ENCODE measurements at places on chromosomes 4 and X.

DNA sequence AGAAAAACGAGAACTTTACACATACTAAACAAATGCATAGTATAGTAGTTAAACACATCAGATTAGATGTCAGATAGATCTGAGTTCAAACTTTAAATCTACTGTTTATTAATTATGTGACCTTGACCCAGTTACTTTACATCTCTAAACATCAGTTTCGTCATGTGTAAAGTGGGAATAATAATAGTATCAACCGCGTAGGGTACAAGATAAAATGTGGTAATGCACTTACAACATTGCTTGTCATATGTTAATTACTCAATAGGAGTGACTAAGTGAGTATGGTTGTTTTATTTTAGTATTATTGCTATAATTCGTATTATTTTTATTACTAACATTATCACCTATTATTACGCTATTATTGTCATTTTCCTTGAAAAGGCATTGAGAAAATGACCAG is 144.2 kb downstream of the KLHL4 start:
- no peak for DNase-seq

DNA sequence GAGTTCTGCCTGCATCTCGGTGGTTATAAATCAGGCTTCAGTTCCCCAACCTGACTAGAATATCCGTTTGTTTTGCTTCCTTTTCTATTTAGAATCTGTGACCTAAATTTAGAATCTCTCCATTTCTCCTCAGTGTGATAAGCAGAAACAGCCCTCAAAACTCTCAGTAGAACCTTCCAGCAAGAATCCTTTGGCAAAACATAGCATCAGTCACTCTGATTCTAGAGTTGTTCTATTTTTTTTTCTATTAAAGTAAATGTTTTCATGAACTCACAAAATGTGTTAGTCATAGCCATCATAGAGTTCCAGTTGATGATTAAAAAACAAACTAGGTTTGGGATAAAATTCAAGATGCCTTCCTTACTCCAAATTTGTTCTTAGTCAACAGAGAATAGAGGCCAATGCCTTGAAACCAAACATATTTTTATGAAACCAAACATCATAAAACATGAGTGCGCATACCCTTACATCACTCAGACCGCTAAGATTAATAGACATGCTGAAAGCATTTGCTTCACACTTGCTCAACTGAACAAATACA is 13.2 kb upstream of the C1QTNF7 start:
- peak; percentile 33 for DNase-seq

DNA sequence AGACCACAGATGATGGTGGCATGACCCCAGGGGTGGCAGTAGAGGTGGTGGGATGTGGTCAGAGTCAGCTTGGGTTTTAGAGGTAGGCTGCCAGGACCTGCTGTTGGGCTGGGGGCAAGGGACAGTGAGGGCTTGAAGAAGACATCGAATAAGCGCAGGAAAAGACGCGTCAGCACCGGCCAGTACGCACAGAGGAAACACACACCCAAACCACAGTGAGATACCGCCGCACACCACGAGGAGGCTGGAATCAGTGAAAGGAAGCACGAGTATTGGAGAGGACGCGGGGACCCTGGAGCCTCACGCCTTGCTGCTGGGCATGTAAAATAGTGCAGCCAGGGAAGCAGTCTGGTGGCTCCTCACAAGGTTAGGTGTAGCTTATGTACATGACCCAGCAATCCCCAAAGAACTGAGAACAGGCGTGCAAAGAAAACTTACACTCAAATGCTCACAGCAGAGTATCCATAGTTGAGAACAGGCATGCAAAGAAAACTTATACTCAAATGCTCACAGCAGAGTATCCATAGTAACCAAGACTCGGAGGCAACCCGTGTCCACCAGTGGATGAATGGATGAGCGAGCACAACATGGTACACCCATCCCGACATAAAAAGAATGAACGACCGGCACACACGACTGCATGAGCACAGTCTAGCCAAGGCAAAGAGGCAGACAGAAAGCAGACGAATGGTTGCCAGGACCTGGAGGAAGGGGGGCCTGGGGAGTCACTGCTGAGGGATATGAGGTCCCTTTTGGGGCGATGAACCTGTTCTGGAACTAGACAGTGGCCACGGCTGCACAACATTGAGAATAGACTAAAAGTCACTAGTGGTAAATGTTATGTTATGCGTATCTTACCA is 13.3 kb downstream of the PDZD4 start:
- DNase-seq, result no peak

DNA sequence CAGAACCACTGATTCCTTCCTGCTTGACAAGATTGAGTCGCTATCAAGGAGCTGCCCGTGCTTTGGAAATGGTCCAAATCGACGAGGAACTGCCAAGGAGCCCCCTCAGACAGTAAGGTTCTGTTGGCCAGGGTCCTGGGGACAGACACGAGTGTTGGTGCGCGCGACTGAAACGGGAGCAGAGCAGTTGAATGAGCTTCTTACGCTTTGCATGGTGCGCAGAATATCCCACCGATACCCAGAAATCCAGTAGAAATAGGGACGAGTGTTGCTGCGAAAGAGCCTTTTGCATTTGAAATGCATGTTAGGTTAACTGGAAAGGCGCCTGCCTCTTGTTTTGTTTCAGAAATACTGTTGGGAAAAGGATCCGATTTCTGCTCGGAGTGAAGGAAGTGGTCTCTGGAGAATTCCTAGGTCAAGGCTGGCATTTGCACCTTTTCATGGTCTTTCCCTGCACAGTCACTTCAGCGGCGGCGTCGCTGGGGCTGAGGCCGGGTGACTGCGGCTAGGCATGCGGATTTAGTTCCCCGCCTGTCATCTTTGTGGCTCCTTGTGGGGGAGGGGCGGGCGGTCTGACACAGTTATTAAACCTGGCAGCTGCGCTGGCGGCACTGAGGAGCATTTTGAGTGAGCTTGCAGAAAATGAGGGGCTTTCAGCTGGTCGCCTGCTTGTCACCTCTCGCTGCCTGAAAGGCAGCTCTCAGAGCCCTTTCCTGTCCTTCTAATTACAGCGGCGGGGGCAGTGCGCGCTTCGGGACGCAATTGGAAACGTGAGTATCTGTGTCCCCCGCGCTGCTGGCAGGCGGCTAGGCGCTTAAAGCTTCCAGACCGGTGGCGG is 51.5 kb upstream of the TRIM2 start:
- peak; percentile 48 for DNase-seq

DNA sequence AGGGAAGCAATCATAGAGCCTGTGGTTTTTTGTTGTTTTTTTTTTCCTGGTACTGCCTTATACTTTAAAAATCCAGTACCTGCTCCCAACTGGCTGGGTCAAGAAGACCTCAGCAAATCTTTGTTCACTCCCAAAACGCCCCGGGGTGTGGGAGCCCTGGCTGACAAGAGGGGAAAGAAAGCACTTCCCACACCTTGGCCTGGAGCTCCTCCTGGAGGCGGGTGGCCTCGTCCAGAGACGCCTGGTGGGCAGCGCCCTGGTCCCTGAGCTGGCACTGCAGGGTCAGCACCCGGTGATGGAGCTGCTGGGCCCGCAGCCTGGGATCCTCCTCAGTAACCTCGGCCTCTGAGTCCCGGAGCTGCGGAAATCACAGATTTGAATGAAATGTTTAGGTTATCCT is 38.2 kb downstream of the C4orf50 start:
- DNase-seq, result peak; percentile 5

DNA sequence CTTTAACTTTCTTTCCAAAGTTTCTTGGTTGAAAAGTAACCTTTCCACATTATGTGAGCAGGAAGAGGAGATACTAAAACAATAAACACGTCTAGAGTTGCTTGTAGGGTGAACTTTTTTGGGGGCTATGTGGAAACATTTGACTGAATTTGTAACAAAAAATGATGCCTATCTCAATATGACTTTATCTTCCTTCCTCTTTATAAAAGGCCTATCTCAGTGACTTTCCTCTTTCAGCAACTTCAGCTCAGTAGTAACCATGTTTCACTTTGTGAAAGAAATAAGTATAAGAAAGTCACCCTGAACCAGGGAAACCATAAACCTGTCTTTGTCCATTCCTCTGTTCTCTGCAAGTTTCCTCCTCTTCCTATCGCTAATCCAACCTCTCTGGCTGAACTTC is 124.7 kb upstream of the TMEM164 start:
- no peak for DNase-seq
